ENCODE measurements at places on chromosomes 6 and 20. TPM values are rescaled to one million over a fixed set of nuclear protein-coding genes. Genes with fewer than 3 reads are reported as not detected.

- no peak for DNase-seq
Observed at GRCh38 chr6:136312975-136313374, 23.3 kb upstream of the BCLAF1 start.

- no peak for DNase-seq
Observed at GRCh38 chr6:92126088-92126487, 1293.3 kb downstream of the EPHA7 start.

DNA sequence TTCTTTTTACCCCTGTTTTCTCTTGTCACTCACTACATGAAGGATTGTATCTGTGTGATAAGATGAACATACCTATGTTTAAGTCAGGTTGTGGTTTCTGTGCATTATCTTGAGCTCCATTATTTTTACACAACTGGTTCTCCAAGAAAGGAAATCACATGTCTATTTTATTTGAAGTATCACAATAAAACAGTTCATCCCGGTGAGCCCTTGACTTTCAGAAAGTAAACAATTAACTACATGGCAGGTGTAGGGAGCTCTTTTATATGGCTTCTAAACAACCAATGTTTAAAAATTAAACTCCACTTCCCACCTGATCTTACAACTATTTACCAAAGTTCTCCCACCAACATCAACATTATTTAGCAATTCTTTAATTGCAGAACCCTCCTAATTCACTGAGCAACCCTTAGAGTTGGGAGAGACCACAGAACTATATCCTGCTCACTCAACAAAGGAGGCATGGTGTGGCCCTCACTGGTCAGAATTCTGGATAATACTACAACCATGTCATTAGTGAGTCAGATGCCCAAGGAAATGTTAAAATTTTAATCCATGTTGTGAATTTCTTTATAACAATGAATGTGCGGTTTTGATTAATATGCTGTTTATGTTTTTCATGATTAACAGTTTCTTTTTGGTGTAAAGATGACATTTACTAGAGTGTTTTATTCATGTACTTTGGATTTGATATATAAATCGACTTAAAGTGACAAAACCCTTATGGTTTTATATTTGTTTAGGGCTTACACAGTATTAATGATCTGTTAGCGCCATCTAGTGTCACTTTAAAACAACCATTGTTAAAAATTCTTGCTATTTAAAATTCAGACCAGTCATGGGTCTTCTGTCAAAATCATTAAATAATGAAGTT lies 50.0 kb upstream of the SCGN start:
- peak; percentile 51 for DNase-seq

- DNase-seq: no peak
Observed at GRCh38 chr6:160437775-160438174, 89.6 kb downstream of the SLC22A3 start.

DNA sequence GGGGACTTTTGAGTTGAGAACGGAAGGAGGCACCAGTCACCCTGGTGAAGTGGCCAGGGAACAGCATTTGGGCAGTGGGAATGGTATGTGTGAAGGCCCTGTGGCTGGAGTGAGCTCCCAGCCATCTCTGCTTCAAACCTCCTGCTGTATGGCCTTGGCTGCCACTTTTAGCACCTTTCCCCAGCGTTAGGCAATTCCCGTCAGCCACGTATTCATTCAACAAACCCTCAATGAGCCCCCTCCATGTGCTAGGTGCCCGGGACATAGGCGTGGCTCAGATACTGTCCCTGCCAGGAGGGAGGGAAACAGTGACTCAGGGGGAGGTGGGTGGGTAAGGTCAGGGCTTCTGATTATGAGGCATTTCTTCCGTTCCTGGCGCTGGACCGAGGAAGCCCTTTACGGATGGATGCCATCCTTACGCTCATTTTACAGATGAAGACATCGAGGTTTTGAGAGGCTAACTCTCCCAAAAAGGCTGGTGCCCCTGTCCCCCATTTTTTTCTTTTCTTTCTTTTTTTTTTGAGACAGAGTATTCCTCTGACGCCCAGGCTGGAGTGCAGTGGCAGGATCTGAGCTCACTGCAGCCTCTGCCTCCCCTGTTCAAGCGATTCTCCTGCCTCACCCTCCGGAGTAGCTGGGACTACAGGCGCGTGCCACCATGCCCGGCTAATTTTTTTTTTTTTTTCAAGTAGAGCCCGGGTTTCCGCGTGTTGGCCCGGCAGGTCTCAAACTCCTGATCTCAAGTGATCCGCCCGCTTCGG lies 37.5 kb downstream of the SRC start:
- no peak for DNase-seq

GRCh38 chr6:85463621-85464259 lies 13.9 kb downstream of the NT5E start:
- DNase-seq: no peak

- no peak for DNase-seq
Observed at GRCh38 chr20:1418350-1418749, 25.5 kb upstream of the FKBP1A start.

GRCh38 chr6:93423542-93423941 lies 4.2 kb upstream of the EPHA7 start:
- DNase-seq: peak; percentile 70

GRCh38 chr20:16537918-16538317 lies 35.3 kb downstream of the KIF16B start:
- no peak for DNase-seq

DNA sequence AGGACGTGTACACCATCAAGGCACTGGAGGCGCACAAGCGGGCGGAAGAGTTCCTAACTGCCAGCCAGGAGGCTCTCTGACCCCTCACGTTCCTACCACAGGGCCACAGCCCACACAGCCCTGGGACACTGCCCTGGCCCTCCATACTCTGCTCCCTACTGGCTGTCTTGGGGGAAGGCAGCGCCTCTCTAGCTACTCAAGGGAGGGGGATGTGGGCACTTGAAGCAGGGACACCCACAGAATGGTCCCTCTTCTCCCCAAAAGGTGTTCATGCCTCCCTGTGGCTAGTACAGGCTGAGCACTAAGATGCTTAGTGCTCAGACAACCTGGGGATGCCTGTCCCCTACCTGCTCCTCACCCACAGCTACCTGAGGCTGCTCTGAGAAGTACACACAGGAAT lies 2.5 kb downstream of the MEA1 start:
- no peak for DNase-seq

DNA sequence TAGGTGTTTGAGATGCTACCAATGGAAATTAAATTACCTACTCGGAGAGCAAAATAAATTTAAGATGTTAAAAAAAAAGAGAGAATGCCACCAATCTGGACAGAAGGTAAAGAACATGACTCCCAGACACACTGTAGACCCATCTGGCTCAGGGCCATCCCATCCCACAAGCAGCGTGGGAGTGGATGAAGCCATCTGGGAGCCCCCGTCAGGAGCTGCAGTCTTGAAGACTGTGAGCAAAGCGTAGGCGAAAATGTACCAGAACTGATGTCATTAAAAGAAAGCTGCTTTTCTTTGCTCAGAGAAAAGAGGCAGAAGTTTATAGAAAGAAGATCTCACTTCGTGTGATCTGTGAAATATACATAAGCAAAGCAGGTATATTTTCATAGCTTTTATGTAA lies 815.7 kb downstream of the QKI start:
- DNase-seq: no peak

DNA sequence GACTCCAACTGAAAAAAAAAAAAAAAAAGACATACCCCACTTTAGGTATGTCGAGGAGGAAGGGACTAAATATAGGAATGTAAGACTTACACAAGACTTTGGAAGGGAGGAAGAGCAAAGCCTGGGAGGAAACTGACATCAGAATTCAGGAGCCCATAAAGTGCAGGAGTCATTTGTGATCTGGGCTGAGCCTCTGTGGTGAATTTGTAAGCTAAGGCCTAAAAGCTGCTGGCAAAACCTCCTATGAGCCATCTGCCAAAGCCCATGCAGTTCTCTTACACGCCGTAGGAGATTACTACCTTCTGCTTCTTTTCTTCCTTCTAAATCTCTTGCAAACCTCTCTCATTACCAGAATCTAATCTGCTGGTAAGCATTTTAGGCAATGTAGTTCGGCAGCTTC lies 52.0 kb upstream of the THEMIS start:
- DNase-seq: no peak

GRCh38 chr20:52104546-52105441 lies 86.8 kb downstream of the ZFP64 start:
- peak; percentile 64 for DNase-seq

DNA sequence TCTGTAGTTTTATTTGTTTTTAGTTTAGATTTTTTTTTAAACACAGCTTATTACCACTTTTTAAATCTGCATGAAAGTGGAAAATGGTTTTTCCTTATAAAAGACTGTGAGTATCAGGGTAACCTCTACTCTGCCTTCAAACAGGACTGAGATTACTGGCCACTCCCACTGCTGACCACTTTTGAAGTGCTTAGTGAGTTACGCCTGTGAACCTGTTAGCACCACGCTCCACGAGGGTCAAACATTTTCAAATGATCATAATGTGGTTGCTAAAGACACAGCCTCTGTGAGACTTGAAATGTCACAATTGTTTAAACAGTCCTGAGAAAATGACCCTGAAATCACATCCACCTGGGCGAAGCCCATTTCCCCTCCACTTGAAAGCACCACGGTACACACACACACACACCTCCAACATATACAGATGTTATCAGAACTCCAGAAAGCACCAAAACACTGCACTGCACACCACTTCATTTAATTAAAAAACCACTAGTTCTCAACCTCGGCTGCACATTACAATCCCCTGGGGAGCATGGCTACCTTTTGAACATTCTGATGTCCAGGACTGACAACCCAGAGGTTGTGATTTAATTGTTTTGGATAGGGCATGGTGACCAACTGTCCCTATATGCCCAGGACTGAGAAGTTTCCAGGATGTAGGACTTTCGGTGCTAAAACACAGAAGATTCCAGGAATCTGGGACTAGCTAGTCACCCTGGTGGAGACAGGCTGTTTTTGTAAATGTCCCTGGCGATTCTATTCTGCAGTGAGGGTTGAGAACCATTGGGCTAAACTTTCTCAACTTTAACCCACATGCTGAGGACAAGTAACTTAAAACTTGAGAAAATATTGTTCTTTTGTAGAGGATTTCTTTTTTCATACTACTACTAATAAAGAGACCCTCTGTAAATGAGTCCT lies 176.4 kb upstream of the MYLIP start:
- no peak for DNase-seq

GRCh38 chr20:49928411-49929141 lies 7.6 kb upstream of the RNF114 start:
- DNase-seq: peak; percentile 83

DNA sequence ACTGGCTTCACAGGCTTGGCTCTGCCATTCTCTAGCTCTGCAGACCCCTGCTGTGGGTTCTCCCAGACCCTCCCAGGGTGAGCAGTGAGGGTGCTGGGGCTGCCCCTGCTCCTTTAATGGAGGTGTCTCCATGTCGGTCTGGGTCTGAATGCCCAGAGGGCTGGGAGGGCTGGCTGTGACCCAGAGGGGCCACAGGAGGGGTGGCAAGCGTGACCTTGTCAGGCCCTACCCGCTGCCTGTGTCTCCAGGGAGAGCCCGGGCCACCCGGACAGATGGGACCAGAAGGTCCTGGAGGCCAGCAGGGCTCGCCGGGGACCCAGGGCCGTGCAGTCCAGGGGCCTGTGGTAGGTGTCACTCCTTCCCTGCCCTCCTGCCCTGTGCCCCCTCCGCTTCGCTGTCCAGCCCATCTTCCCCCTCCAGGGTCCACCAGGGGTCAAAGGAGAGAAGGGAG lies 32.1 kb downstream of the COL20A1 start:
- no peak for DNase-seq

- DNase-seq: no peak
Observed at GRCh38 chr6:139553916-139554315, 179.5 kb upstream of the CITED2 start.

- no peak for DNase-seq
Observed at GRCh38 chr6:25038300-25038699, 102.5 kb upstream of the RIPOR2 start.

DNA sequence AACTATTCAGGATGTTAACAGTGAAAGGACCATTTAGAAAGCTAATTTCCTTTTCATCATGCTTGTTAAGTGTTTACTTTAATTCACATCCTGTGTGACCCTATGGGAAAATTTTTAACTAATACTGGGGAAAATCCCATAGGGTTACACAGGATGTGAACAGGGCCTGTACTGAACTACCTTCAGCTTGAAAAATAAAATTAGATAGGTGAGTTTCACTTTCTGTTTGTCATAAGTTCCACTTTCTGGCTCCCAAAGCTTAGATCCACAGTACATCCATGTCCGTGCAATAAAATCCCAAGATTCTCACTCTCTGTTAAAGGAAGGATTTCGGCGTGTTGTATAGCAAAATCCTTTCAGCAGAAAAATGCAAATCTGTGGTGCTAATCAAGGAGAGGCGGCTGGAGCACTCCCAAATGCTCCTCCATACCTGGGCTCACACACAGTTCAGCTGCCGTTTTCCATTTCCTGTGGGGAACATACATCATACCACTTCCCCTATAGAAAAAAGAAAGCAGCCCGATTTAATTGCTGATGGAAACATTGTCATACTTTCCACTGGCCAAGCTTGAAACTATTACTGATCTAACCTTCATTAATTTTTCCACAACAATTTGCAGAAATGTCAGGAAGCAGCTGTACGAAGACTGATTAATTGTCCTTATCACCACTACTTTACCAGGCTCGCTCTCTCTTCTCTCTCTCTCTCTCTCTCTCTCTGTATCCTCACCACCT lies 125.2 kb downstream of the HIVEP2 start:
- peak; percentile 27 for DNase-seq

GRCh38 chr20:63553933-63554290 lies at the start of gene FNDC11:
Gene FNDC11, plus strand, starts transcription at chr20:63554159. Its CDS starts 1,505 bp downstream, at chr20:63555664.
- DNase-seq: peak; percentile 77

DNA sequence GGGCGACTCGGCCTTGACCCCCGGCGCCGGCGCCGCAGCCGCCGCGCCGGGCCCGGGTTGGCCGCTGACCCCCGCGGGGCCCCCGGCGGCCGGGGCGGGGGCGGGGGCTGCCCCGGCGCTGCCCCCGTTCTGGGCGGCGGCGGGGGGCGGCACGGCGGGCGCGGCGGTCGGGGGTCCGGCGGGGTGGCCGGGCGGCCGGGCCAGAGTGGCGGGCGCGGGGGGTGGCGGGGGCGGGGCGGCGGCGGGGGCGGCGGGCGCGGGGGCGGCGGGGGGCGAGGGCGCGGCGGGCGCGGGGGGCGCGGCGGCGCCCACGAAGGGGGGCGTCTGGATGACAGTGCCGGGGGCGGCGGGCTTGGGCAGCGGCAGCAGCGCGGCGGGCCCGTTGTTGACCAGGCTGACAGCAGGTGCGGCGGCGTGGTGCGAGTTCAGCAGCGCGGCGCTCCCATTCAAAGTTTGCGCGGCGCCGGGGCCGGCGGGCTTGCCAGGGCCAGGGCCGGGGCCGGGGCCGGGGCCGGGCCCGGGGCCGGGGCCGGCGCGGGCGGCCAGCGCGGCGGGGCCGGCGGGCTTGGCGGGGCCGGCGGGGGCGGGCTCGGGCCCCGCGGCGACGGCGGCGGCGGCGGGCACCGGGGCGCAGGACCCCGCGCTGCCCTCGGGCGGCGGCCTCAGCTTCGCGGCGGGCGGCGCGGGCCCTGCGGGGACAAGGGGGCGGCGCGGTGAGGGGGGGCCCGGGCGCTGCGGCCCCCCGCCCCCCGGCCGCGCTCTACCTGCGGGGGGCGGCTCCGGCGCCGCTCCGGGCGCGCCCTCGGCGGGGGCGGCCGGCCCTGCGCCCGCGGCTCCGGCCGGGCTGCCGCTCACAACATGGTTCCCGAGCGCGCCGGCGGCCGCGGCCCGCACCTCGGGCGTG lies 659 bp downstream of the TAF4 start:
- no peak for DNase-seq

ZSCAN16 gene
- 11.3 TPM for polyA plus RNA-seq

KIZ gene
- 32.5 TPM for polyA plus RNA-seq

BNIP5 gene
- 0.19 TPM for polyA plus RNA-seq

ROMO1 gene
- 91.1 TPM for polyA plus RNA-seq

SNPH gene
- 3.2 TPM for polyA plus RNA-seq

CLVS2 gene
- 0.24 TPM for polyA plus RNA-seq

FOXQ1 gene
- polyA plus RNA-seq: 16.9 TPM

GSTA1 gene
- 1.3 TPM for polyA plus RNA-seq

CLPSL1 gene
- not detected for polyA plus RNA-seq

Measured in renal pelvis (tissue), 12 donors.